AG20443 (cell line): ENCODE measurements at places on chromosomes 6 and 20.
A peak's percentile ranks its signal among the peaks of the same experiment; 100 is the strongest.

- DNase-seq = peak; percentile 74
These were observed at the start of gene PBX2 for GRCh38 chr6:32190054-32190851. PBX2 (minus strand) TSS chr6:32190202; CDS start chr6:32189915, 287 bp downstream.

- DNase-seq = no peak
These were observed 81.0 kb downstream of the ERMARD start for GRCh38 chr6:169832247-169832948.

GRCh38 chr6:82915666-82916065, 150.0 kb downstream of the UBE3D start:
- no peak for DNase-seq

DNA sequence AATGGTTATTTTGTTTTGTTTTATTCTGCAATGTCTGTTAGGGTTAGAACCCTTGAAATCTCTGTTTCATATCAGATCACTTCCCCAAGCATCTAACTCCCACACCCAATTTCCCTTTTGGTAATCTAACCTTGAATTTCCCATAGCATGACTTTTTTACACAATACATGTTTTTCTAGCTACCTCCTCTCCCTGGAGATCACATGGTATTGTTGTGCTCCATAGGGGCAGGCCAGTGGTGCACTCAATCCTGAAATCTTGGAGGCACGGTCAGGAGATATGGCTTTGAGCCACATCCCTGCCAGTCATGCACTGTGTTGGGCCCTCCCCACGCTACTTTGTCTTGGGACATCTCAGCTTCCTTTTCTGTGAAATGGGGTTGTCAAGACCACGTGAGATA, 36.7 kb upstream of the NNAT start:
- DNase-seq = no peak

GRCh38 chr6:90233994-90234393, 62.6 kb downstream of the BACH2 start:
- no peak for DNase-seq

- no peak for DNase-seq
These were observed 540.2 kb downstream of the PRKN start for GRCh38 chr6:162187168-162187935.

GRCh38 chr6:34657307-34657978, 39.1 kb downstream of the ILRUN start:
- peak; percentile 73 for DNase-seq

GRCh38 chr20:58136149-58136484, 92.3 kb downstream of the ANKRD60 start:
- DNase-seq = no peak

DNA sequence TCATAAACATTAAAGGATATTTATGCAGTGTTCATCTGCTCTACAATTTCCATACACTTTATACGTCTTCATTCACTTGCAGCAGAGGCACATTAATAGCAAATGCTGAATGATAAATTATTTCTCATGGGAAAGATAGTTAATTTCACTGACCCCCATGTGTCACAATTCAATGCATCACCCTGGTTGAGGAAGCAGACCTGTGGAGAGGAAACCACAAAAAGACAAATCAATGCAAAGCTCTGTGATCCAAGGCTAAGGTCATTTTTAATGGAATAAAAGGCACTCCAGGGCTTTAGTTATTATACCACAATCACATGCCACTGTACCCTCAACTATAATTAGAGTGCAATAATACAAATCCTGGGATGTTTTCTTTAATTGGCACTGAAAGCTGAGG, 40.3 kb upstream of the TENT5A start:
- no peak for DNase-seq

DNA sequence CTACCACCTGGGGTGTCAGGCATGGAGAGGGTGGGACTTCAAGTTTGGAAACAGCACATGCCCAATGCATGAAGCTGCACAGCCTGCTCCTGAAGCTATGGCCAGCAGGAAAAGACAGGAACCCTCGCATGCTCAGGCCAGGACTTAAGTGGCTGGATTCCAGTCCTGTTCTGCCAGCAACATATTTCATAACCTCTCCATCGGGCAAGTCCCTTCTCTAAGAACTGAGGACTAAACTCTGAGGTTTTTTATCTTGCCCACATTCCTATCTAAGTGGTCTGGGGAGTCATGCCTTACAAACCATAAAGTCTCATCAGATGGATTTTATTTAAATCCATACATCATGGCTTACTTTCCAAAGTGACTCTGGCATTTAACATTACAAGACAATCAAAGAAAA, 27.5 kb upstream of the AGPAT4 start:
- DNase-seq = peak; percentile 87

- peak; percentile 44 for DNase-seq
These were observed 58.2 kb upstream of the NKX2-2 start for GRCh38 chr20:21571841-21572690.

DNA sequence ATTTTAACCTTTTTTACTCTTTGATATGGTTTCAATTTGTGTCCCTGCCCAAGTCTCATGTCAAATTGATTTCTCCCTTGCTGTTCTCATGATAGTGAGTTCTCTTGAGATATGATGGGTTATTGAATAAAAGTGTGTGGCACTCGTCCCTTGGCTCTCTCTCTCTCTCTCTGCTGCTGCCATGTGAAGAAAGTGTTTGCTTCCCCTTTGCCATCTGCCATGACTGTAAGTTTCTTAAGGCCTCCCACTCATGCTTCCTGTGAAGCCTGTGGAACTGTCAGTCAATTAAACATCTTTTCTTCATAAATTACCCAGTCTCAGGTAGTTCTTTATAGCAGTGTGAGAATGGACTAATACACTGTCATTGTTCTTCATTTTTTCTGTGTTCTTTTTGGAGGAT, 48.5 kb downstream of the LIN28B start:
- no peak for DNase-seq

GRCh38 chr6:71852948-71853347, 33.4 kb upstream of the RIMS1 start:
- DNase-seq = peak; percentile 66

DNA sequence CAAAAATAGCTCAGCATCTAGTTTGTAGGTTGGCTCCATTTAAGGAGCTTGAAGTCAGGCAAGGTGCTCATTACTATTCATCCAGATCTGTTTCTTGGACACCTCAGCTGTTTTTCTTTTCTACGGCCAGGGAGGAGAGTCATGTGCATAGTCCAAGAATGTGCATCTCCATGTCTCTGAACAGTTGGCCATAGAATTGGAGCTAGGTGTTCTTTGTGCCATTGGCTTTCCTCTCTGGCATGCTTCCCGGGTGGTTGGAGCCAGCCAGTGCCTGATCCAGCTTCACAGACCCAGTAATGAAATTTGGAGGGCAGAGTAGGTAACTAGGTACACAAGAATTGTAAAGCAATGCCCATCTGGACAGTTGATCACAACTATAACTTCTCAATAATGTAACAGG, 21.6 kb downstream of the EYA4 start:
- no peak for DNase-seq

DNA sequence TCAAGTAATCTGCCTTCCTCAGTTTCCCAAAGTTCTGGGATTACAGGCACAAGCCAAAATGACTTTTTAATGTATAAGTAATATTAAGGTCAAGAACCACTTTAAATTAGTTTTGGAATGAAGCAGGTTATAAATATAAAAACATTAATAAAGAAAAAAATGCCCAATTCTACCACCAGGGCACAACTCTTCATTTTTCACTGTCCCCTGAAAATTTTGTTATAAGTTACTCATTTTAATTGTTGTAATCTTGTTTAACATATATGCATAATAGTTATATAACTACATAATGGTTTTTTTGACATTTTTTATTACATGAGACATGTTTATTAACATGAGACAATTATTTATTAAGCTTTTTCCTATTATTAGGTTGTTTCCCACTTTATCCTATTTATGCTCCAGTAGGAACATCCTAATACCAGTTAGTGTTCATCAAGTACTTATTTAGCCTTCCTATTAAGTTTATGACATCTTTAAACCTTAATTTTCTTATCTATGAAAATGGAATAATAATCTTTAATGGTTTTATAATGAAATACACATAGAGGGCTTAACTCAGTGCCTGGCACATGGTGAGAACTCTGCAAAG, 182.1 kb upstream of the SCGN start:
- DNase-seq = no peak

DNA sequence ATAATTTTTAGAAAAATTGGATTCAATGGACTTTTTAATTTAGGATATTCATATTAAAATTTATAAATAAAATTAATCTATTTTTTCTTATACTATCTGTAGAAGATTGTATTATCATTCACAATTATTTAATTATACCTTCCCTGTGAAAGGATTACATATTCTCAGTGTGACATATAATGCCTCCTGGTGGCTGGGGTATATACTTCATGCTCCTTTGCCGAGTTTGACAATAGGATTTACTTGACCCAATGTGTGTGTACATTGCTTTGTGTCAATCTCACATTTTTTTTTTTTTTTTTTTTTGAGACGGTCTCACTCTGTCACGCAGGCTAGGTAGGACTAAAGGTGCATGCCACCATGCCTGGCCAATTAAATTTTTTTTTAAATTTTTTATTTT, 230.0 kb upstream of the CHD6 start:
- no peak for DNase-seq

- DNase-seq = no peak
These were observed 834 bp upstream of the CTSZ start for GRCh38 chr20:59007665-59008511.

DNA sequence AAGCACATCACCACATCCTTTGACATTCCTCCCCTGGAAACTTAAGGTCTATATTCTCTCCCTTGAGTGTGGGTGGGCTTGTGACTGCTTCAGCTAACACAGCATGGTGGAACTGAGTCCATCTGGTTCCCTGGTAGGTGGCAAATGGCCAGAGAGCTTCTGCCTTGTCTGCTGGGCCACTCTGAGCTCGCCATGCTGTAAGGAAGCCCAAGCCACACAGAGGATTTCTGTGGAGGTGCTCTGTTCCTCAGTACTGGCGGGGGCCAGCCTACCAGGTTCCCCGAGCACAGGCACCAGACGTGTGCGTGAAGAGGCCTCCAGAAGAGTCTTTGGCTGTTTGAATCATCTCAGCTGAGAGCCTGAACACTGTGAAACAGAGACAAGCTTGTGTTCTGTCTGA, 41.6 kb upstream of the PMEPA1 start:
- DNase-seq = no peak

DNA sequence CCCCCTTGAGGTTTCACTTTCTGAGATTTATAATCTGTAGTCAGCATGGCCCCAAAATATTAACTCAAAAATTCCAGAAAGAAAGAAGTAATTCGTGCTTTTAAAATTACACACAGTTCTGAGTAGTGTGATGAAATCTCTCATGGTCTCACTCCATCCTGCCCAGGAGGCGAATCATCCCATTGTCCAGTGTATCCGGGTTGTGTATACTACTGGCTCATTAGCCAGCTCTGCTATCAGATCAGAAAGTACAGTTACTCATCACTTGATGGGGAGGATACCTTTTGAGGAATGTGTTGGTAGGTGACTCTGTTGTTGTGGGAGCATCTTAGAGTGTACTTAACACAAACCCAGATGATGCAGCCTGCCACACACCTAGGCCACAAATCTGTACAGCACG, 65.2 kb downstream of the CDC5L start:
- DNase-seq = peak; percentile 56

- DNase-seq = no peak
These were observed 9.9 kb downstream of the PSMA7 start for GRCh38 chr20:62133051-62133845.

DNA sequence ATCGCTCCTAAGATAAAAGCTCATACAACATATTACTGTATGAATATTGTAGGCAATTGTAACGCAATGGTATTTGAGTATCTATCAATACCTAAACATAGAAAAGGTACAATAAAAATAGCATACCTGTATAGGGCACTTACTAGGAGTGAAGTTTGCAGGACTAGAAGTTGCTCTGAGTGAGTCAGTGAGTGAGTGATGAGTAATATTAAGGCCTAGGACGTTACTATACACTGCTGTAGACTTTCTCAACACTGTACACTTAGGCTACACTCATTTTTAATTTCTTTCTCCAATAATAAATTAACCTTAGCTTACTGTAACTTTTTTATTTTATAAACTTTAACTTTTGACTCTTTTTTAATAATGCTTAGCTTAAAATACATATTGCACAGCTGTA, 546.9 kb downstream of the HACE1 start:
- DNase-seq = no peak

- DNase-seq = peak; percentile 13
These were observed 26.8 kb downstream of the DOK5 start for GRCh38 chr20:54502179-54502578.

DNA sequence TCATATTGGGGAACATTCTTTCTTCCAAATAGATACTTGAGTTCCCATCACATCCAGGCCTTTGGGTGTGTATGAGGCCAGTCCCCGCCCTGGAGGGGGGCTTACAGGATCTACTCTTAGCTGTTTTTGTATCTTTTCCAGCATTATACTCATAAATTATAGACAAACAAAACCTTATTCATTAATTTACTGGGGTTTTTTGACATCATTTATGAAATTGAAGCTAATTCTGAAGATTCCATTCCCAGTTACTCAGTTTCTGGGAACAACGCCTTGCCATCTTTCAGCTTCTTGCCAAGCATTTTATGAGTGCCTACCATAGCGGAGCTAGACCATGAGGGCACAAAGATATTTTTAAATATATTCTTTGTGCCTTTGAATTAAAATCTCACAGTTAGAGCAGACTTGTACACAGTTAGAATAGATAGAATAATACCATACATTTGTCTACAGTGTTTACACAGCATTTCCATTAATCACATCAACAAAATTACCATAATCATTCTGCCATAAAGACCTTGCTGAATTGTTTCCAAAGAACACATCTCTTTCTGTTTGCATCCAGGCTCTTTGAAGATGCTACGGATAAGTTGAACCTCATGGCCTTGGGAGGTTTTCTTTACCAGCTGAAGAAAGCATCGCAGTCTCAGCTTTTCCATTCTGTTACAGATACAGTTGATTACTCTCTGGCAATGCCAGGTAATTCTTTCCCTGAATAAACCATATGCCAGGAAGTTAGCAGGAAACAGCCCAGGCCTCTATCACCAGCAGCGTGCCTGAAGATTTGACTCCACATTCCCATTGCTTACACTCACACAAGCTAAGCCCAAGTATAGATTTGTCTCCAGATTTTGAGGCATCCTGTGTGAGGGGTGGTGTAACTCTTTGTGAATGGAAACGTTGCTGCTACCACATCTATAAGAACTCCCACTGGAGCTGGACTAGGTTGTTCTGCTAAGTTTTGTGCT, 75.4 kb upstream of the PBOV1 start:
- DNase-seq = peak; percentile 60

GRCh38 chr20:36234771-36235320, 1.4 kb upstream of the AAR2 start:
- no peak for DNase-seq

- DNase-seq = no peak
These were observed 16.2 kb upstream of the CHRNA4 start for GRCh38 chr20:63377256-63377941.

GRCh38 chr20:12406978-12407377, 489.3 kb downstream of the BTBD3 start:
- no peak for DNase-seq

DNA sequence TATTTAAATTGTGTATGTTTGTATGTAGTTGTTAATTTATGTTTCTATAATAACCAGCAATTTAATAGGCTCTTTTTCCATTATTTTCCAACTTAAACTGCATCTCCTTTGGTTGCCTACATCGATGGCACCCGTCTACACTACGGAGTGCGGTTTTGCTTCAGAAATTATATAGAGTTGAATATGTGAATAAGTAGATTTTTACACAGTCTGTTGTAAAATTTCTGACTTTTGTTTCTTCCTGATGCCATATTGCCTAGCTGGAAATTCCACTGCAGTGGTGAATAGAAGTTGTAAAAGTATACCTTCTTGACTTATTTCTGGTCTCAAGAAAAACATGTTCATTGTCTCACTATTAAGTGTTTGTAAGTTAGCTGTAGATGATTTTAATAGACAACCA, 404.1 kb upstream of the EPHA7 start:
- no peak for DNase-seq
